ENCODE measurements at places on chromosomes 4 and X.

DNA sequence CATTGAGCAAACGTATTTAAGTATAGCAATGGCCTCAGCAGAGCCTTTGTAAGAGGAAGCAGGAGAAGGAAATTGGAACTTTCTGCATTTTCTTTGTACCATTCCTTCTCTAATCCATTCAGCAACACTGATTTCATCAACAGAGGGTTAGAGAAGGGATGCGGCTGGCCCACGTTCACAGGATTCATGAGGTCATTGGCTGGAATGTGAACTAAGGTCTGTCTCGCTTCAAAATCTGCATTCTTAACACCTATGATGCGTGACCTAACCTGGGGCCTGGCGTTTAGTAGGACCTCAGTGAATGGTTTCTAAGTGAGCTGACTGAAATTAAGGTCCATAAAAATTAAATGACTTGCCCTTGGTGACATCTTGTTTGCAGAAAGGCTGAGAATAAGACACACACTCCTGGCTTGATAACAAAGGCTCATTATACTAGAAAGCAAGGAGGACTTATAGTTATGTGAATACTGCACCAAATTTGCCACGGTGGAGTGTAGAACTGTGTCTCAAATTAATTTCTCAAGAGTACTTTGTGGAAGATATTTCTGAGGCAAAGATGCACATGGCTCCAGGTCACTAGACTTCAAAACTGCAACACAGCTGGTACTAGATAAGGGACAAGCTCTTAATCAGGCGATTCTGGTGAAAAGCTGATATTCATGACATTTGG lies 25.4 kb downstream of the FGFBP1 start:
- no peak for DNase-seq

GRCh38 chrX:24515447-24515846 lies 50.4 kb downstream of the PDK3 start:
- DNase-seq = no peak

DNA sequence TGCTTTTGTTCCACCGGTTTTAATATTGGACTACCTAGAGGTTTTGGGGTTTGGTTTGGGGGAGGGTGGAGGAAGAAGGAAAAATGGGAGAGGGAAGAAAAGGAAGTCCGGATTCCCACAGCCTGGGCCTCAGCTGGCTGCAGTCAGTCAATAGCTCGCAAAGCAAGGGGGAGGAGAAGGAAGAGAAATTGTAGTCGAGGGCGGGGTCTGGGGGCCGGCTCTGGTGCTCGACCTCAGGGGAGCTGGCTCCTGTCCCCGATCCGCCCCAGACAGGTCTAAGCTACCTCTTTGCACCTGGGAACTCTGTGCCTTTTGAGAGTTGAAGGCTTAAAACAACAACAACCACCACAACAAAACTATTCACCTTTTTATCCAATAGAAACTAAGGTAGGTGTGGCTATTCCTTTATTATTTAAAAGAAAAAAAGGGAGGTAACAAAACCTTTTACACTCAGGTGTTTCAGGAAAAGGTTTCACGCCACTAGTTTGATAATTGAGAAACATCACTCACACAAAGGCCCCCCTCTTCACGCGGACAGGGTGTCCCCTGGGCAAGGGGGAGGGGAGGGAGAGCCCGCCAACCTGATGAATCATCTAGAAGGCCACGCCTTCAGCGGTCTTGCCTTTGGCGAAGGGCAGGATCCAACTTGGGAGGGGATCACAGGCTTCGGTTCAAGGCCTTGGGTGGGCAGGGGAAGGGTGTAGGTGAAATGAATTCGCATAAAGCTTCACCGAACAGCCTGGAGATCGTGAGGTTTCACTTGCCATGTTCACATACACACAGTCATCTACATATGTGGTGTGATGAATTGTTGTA lies 1.6 kb upstream of the LNX1 start:
- DNase-seq = no peak

DNA sequence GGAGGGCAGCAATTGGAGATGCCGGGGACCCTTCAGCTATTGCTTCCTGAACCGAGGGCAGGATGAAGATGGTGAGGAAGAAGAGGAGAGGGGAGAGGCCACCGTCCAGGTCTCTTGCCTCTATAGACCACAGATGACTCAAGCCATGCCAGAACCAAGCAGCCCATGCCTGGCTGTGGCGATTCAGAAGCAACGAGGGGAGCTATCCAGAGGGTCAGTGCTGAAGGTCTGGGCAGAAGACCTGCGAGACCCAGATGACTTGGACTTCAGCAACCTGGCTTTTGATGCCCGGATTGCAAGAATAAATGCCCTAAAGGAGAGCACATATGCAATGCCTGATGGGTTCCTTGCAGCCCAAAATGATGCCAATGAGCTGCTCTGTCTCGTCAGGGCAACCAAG lies 70.2 kb upstream of the PRPS2 start:
- DNase-seq = no peak

DNA sequence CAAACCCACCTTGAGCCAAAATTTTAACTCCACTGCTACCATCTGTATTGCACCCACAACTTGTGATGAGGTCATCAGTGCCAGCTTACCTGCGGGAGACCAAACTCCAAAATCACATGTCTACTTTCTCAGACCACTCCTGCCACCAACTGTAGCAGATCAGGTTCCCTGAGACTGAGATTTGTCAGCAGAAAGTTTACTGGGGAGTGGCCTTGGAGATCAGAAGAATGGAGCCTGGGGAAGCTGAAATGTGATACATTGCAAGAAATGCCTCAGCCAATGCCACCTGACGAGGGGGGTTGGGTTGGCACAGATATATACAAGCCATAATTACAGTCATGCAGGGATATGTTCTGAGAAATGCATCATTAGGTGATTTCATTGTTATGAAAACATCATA lies 19.1 kb downstream of the HAUS3 start:
- no peak for DNase-seq

DNA sequence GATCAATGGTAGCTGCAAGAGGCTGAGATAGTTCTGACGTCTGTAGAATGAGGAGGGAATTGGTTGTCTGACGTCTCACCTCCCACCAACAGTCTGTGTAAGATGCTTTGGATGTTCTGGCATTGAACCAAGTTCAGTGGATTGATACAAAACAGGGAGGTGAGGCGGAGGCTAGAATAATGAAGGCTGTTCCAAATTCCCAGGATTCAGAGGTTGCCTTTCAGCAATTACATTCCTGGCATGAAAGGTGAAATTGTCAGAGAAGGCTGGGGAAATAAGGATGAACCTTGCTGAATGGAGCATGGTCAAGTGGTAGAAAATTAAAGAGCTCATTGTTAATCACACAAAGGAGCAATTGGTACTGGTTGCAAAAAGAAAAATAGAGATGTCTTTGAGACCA lies 241.6 kb downstream of the FBXW7 start:
- no peak for DNase-seq

DNA sequence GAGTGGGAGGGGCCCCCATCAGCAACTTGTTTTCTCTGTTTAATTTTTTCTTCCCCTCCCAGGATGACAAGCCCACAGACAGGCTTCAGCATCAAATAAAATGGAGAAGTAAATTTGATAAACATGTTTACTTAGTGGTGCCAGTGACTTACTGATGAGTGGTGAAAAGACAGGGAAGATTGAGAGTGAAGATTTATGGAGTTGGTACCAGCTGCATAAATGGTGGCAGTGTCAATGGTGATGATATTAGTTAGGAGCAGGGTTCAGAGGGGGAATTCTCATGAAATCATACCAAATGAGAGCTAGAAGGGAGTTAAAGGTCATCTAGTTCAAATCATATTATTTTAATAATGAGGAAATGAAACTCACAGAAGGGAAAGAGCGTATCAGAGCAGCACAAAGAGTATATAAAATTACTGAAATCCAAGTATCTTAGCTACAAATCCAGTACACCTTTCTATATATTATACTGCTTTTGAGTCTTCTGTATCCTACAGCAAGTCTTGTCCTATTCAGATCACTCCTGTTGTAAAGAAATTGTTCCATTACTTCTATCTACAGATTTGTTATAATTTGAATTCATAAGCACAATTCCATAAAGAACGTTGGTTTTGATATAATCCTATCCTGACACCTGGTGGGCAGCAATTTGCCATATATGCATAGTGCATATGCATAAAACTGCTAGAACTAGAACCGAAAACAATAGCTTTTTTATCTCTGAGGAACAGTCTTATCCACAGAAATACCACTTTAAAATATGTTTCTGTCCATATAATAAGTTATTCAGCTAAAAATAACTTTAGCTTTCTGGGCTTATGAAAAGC lies 5.0 kb downstream of the P2RY10 start:
- DNase-seq = no peak

- DNase-seq = no peak
Measured at GRCh38 chr4:172997217-172997609, 171.4 kb upstream of the GALNT7 start.

- no peak for DNase-seq
Measured at GRCh38 chr4:7886007-7886973, 53.4 kb downstream of the AFAP1 start.

- DNase-seq = no peak
Measured at GRCh38 chrX:51361251-51361650, 28.6 kb downstream of the NUDT10 start.

GRCh38 chrX:133444196-133444595 lies 28.9 kb upstream of the GPC4 start:
- no peak for DNase-seq

DNA sequence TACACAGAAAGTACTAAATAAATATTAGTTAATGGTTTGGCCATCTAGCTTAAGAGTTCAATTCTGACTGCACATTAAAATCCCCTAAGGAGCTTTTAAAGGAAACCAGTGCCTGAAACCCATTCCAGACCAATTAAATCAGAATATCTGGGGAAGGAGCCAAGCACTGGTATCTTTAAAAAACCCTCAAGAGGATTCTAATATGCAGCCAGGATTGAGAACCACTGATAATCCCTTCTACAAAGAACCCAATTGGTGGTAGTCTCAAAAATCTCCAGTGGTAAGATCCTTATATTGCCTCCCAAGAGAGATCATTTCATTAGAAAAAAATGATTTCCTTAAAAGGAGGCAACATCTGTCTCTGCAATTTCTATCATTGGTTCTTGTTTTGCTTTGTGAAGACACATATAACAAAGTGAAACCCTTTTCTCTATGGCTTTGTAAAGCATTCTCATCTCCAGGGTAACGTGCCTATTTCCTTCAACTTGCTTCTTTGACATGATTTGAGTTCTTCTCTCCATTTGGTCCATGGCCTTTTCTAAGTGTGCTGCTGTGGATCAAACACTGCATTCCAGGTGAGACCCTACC lies 3.5 kb downstream of the GPR34 start:
- DNase-seq = no peak

GRCh38 chr4:6378493-6379445 lies 93.6 kb downstream of the PPP2R2C start:
- DNase-seq = no peak

GRCh38 chr4:88396681-88397080 lies 18.0 kb downstream of the HERC6 start:
- DNase-seq = no peak

DNA sequence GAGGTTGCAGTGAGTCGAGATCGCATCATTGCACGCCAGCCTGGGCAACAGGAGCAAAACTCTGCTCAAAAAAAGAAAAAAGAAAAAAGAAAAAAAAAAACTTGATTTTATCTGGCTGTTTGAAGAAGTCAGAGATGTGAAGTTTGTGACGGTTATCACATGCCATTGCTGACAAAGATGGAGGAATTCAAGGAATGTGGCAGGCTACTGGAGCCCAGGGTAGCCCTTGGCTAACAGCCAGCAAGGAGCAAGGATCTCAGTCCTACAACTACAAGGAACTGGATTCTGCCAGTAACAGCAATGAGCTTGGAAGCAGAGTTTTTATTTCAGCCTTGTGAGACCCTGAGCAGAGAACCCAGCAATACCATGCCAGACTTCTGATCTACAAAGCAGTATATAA lies 24.3 kb upstream of the TET2 start:
- no peak for DNase-seq

GRCh38 chr4:7287918-7288280 lies 95.6 kb downstream of the SORCS2 start:
- no peak for DNase-seq

GRCh38 chrX:136275553-136275952 lies 24.4 kb upstream of the MAP7D3 start:
- no peak for DNase-seq

- no peak for DNase-seq
Measured at GRCh38 chrX:6095469-6095868, 133.2 kb downstream of the NLGN4X start.

DNA sequence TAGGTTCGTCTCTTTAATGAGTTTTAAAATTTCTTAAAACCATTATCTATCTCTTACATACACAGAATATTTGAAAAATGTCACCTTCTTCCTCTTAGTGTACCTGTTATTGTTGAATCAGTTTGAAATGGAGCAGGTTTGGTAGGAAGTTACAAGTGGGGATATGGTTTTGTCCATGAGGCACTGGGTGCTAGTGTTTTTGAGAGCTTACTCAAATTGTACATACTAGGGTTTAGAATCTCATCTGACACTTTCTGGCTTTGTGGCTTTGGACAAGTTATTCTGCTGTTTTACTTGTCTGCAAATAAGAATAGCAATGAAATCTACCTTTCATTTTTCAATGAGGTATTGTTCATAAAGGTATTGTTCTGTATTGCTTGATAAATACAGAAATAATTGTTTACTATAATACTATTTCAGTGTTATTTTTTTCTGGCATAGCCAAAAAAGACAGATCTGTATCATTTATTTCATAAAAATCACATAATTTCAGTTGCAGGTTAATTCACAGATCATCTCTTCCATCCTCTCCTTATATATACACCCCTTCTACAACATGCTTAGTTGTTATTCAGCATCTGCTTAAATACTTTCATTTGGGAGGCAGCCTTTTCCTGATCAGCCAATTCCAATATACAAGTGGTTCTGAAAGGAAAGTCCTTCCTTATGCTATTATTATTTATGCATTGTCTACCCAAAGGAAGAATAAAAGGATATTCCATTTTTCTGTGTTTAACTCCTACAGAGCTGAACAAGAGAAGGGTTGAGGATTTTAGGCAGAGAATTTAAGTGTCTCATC lies 13.3 kb downstream of the NCAPG start:
- DNase-seq = no peak

GRCh38 chr4:181807771-181808170 lies 435.4 kb upstream of the TENM3 start:
- no peak for DNase-seq

- DNase-seq = peak; percentile 78
Measured at GRCh38 chr4:78775303-78776078, 659 bp upstream of the BMP2K start.

GRCh38 chr4:154677923-154678322 lies 65.5 kb upstream of the FGG start:
- DNase-seq = no peak

DNA sequence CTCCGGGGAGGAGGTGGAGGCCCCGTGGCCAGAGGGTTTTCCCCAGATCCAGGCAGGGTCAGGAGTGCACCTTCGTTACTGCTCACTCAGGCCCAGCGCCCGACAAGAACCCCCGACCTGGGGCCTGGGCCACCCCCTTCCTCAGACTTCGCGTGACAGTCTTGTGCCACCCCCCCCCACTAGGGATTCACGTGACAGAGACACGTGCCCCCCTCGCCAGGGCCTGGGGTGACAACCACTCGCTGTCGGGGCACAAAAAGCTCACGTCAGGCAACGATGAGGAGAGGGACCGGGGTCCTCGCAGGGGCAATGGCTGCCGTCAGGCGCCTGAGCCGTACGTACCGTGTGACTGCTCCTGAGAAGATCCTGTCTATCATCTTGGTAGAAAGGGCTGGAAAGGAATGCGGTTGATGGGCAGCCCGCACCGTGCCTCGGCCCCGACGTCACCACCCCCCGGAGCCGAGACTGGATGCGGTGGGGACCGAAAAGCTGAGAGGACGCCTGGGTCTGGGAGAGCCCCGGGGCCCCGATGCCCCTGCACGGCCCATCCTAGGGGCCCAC lies 23.0 kb upstream of the GTPBP6 start:
- DNase-seq = no peak

- DNase-seq = no peak
Measured at GRCh38 chrX:18797141-18797540, 89.7 kb downstream of the PPEF1 start.

GRCh38 chr4:55399581-55399980 lies 3.8 kb downstream of the TMEM165 start:
- no peak for DNase-seq
